ENCODE measurements at places on chromosomes 5 and 9.

GRCh38 chr5:53430618-53431252, 49.7 kb upstream of the FST start:
- DNase-seq = no peak

GRCh38 chr9:19967216-19967887, 178.5 kb upstream of the SLC24A2 start:
- DNase-seq = no peak

DNA sequence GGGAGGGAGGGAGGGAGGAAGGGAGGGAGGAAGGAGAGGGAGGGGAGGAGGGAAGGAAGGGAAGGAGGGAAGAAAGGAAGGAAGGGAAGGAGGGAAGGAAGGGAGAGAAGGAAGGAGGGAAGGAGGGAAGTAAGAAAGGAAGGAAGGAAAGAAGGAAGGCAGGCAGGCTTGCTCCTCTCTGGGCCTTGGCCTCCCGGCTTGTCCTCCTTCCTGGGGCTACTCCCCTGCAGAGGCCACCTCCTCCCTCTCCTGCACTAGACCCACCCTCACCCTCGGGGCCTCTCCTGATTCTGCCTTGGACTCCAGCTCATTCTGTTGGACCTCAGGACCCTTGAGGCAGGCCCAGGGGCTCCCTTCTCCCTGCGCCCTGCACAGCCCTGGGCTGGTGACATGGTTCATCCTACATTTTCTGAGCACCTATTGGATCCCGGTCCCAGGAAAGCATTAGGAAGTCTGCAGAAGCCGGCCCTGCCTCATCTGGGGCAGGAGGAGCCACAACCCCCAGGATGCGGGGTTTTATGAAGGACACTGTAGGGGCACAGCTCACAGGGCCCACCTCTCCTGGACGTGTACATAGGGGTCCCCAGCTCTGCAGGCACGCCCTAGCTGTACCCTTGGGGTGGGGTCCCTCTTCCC, 23.0 kb downstream of the LHX3 start:
- DNase-seq = no peak

- DNase-seq = no peak
Observed at GRCh38 chr5:141942185-141942857, 15.7 kb downstream of the PCDH12 start.

DNA sequence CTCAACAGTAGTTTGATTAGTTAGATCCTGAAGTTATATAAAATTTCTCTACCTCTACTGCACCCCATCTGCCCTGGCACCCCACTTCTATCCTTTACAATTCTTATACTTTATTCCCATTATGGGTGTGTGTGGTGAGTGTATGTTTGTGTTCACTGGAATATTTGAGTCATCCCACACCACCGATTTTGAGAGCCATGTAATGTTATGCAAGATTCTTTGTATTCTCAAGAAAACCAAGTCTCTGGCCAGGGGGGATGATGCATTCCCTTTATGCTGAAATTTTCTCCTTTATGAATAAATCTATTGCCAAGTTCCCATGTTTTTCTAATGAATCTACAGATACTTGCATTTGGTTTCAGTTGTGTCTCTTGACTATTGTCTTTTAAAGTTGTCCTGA, 266.8 kb downstream of the ARHGEF28 start:
- no peak for DNase-seq

- DNase-seq = no peak
Observed at GRCh38 chr9:2418619-2419018, 203.0 kb upstream of the VLDLR start.

GRCh38 chr5:129917224-129917623, 13.0 kb downstream of the CHSY3 start:
- no peak for DNase-seq

GRCh38 chr5:34858790-34859189, 19.8 kb downstream of the TTC23L start:
- DNase-seq = no peak

DNA sequence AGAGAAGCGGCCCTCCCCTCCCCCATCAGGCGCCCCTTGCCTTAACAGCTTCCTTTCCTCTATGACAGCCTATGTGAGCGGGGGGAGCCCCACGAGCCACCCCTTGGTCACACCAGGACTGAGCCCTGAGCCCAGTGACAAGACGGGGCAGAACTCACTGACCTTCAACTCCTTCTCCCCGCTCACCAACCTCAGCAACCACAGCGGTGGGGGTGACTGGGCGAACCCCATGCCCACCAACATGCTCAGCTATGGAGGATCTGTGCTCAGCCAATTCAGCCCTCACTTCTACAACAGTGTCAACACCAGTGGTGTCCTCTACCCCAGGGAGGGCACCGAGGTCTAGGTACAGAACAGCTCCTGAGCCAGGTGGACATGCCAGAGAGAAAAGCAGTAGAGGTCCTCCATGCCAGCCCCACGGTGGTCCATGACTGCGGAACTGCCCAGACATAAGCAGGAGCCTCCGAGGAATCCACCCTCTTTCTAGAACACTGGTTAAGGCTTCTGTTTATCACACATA, 2.6 kb downstream of the FOXI1 start:
- DNase-seq = no peak

GRCh38 chr9:96777426-96777864, 442 bp downstream of the ZNF510 start:
- no peak for DNase-seq

- no peak for DNase-seq
Observed at GRCh38 chr9:133049043-133049442, 12.7 kb upstream of the CEL start.

GRCh38 chr5:537621-538071, 13.4 kb upstream of the SLC9A3 start:
- DNase-seq = no peak

DNA sequence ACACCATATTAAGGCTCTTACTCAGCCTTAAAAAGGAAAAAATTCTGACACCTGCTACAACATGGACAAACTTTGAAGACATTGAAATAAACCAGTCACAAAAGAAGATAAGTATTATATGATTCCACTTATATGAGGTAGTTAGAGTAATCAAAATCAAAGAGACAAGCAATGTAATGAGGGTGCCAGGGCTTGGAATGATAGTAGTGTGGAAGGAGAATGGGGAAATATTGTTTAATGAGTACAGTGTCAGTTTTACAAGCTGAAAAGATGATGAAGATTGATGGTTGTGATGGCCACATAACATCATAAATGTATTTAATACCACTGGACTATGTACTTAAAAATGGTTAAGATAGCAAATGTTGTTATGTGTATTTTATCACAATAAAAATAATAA, 485.7 kb downstream of the SPATA31D1 start:
- no peak for DNase-seq

- DNase-seq = no peak
Observed at GRCh38 chr5:125793470-125793869, 629.7 kb upstream of the GRAMD2B start.

All from left colon (tissue), 2 donors.